ENCODE measurements at places on chromosomes 3 and 15.

DNA sequence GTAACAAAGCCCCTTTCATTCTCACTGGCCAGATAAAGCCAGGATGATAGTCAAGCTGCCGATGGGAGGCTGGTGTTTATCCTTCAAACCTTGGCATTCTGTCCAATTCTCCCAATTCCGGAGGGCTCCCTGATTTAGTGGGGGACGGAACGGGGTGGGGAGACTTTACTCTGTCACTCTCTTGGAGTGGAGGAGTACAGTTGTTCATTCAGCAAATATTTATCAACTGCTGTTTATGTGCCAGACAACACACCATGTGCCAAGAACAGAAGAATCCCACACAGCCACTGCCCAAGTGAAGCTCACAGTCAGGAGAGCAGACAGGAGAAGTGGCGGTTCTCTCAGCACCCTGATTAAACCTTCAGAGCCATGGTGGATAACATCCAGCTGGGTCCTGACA, 63.3 kb downstream of the WNT5A start:
- H3K4me1 ChIP-seq = no peaks in the 10 kb centered on the region
- no peak for DNase-seq
- H3K4me3 ChIP-seq = no peak overlapping the region
- H3K36me3 ChIP-seq = no peaks in the 10 kb centered on the region

DNA sequence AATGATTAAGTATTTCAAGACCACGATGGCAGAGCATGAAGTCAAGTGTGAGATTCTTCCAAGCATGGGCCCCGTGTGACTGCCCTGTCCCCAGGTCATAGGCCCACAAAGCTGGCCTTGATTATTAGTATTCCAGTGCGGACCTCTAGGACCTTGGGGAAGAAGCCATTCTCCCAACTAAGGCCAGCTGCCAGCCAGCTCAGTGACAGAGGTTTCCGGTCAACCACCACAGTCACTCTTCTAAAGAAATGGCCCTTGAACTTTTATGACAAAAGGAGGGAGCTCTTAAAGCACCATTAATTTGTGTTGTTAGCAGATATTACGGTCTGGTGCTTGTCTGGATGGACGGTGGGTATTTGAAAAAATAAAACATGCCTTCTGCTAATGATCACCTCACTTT, 28.0 kb downstream of the FAM3D start:
- H3K36me3 ChIP-seq = no peaks in the 10 kb centered on the region
- H3K27me3 ChIP-seq = peaks cover 2% of the 10 kb centered on the region
- H3K27ac ChIP-seq = no peak overlapping the region
- no peaks in the 10 kb centered on the region for H3K4me1 ChIP-seq

GRCh38 chr3:25476639-25477038, 48.6 kb downstream of the RARB start:
- H3K36me3 ChIP-seq = no peaks in the 10 kb centered on the region
- no peak for DNase-seq
- peaks cover 16% of the 10 kb centered on the region for H3K4me1 ChIP-seq
- no peak overlapping the region for H3K27ac ChIP-seq

GRCh38 chr3:146594843-146595482, 10.2 kb downstream of the PLSCR5 start:
- H3K4me1 ChIP-seq = no peaks in the 10 kb centered on the region
- H3K4me3 ChIP-seq = no peak overlapping the region
- no peak overlapping the region for H3K27ac ChIP-seq
- DNase-seq = no peak
- no peaks in the 10 kb centered on the region for H3K36me3 ChIP-seq
- no peaks in the 10 kb centered on the region for H3K27me3 ChIP-seq

DNA sequence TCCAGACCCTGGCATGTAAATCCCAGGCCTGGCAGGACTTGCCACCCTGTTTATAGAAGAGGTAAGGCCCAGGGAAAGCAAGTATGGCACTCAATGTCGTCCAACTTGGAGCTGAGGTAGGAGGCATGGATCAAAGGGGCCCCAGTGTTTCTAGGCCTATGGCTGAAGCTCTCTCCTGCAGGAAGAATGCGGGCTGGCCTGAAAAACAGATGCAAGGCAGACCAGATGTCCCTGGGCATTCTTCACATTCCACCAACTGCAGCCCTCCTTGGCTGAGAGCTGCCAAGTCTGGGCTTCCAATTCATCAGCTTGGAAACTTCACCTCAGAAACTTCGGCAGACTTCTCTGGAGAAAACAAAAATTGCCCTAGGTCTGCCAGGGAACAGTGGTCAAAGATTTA, 22.2 kb downstream of the MESD start:
- peaks cover 7% of the 10 kb centered on the region for H3K4me1 ChIP-seq
- H3K36me3 ChIP-seq = peaks cover 21% of the 10 kb centered on the region
- H3K27me3 ChIP-seq = no peaks in the 10 kb centered on the region

GRCh38 chr3:57956119-57956832, 51.9 kb upstream of the FLNB start:
- H3K4me1 ChIP-seq = peaks cover 18% of the 10 kb centered on the region
- no peak overlapping the region for H3K27ac ChIP-seq
- H3K4me3 ChIP-seq = no peak overlapping the region
- no peaks in the 10 kb centered on the region for H3K27me3 ChIP-seq

DNA sequence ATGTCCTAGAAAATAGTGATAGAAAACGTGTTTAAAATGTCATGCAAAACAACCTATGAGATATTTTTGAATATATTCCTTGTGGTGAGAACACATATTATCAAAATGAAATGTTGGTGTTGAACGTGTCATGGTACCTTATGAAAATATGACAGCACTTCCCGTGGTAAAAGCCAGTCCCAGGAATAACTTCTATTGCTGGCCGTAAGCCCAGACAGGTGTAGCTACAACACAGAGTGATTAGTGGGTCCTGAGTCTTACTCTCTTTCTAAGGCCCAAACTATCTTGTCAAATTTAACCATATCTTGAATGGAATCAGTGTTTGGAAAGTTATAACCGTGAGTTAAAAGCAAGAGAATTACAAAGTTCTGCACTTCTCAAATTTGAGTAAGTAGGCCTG, 24.1 kb downstream of the RARB start:
- H3K4me1 ChIP-seq = no peaks in the 10 kb centered on the region
- no peak overlapping the region for H3K4me3 ChIP-seq
- H3K27ac ChIP-seq = no peak overlapping the region
- no peak for DNase-seq

- H3K4me3 ChIP-seq = no peak overlapping the region
- no peaks in the 10 kb centered on the region for H3K36me3 ChIP-seq
- H3K4me1 ChIP-seq = no peaks in the 10 kb centered on the region
- no peak overlapping the region for H3K27ac ChIP-seq
Measured at GRCh38 chr15:37973856-37974255, 39.4 kb downstream of the TMCO5A start.

DNA sequence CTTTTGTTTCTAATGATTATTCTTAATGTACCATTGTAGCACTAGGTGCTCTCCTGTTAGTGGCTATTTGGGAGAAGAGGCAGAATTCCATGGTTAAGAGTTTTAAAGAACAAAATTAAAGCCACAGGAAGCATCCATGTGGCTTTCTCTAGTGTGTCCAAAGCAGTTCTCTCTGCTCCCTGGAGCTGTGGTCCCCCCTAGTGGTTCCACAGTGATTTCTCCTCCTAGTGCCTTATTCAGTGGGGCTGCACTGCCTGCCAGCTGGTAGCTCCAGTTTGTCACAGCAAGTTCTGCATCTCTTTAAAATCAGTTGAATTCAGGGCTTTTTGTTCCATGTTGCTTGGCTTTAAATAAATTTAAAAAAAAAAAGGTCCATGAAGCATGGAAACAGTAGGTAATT, 39.6 kb upstream of the FAM98B start:
- peaks cover 14% of the 10 kb centered on the region for H3K27me3 ChIP-seq
- no peaks in the 10 kb centered on the region for H3K4me1 ChIP-seq
- H3K36me3 ChIP-seq = no peaks in the 10 kb centered on the region

DNA sequence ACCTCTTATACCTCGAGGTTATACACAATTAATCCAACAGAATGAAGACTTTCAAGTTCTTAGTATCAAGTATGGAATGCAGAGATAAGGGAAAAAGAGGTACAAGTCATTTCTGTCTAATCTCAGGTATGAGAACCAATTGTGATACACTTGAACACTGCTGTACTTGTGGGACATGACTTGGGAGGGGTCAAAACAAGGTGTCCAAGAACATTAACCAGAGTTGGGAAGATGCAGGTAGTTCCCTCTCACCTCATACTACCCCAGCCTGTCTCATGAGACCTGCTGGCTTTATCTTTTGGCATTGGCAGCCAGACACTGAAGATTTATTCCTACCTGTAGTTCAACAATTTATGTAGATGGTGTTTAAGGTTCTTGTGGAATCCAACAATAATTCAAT, 209.7 kb downstream of the NR1D2 start:
- no peak overlapping the region for H3K27ac ChIP-seq
- H3K36me3 ChIP-seq = no peaks in the 10 kb centered on the region
- no peak for DNase-seq
- H3K27me3 ChIP-seq = peaks cover 6% of the 10 kb centered on the region
- no peak overlapping the region for H3K4me3 ChIP-seq

DNA sequence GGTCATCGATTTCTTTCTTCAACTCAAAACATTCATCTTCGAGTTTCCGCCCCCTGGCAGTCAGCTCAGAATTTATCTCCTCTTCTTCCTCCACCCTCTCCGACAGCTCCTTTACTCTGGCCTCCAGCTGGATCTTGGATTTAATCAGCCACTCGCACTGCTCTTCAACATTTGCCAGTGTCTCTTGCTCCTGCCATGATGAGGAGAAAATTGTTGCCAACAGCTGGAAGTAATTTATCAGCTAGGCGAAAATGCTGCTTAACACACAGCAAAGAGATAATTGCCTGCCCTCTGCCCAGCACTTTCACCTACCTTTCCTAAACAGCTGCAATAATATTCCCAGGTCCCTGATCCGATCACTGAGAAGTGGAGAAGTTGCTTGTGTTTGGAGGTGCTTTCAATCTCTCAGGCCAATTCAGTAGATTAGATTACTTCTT, 69.3 kb downstream of the MYH15 start:
- H3K36me3 ChIP-seq = no peaks in the 10 kb centered on the region
- H3K4me3 ChIP-seq = no peak overlapping the region
- no peaks in the 10 kb centered on the region for H3K4me1 ChIP-seq
- no peak for DNase-seq
